Stimulated activated CD4-positive, alpha-beta T cell treated with anti-CD3 and anti-CD28 coated beads, Interleukin-1b, Interleukin-23, amount 100 ng/mL, for 4 hours (primary cell): ENCODE measurements at places on chromosomes 6 and 20.

DNA sequence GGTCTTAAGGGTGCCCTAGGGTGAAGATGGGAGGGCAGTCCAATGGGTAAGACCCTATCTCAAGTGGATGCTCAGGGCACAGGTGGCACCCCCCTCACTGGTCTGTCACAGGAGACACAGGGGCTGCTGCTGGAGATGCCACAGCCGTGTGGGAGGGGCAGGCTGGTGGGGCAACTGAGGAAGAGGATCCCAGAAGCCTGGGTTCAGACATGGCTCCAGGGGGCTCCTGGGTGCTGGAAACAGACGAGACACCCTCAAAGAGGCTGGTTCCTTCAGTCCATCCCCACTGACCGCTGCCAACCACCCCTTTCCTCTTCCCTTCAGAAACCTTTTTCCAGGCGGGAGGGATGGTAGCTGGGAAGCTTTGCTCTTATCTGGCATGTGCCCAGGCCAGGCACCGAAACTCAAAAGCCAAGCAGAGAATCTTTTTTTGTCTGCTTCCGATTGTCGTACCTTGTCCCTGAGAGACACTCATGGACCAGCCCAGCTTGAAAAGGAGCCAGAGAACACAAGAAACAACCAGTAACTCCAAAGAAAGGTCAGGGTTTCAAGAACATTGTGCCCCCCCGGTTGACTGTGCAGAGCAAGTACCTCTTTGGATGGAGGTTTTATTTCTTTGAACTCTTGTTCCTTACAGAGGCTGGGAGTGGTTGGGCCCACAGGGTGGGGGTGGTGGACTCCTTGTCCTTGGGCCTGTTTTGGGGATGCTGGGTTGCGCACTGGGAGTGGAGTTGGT, 28.5 kb upstream of the EMILIN3 start:
- DNase-seq, result no peak

GRCh38 chr6:56959938-56960337, 5.0 kb downstream of the BEND6 start:
- no peak for DNase-seq

GRCh38 chr6:158377860-158378259, 65.6 kb downstream of the TULP4 start:
- no peak for DNase-seq

DNA sequence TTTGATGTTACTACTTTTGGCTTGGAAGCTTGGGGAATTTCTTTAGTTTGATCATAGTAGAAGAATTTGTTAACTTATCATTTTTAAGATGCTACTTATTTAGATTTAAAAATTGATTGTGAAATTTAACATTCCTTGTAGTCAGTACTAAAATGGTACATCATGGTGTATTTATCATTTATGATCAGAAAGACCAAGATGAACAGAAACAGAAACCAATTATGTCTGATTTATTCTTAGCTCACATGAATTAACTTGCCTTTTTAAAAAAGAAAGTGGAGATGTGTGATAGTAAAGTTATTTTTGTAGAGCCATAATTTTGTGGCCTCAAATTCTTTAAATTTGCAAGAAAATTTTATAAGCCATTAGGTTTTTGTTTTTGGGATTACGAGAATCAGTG, 77.6 kb downstream of the LIN28B start:
- no peak for DNase-seq

- DNase-seq, result no peak
These were observed 183.2 kb downstream of the SIM1 start for GRCh38 chr6:100281471-100281901.

- DNase-seq, result no peak
These were observed 8.7 kb upstream of the ILRUN start for GRCh38 chr6:34705241-34705640.

GRCh38 chr6:131197716-131198115, 62.4 kb downstream of the AKAP7 start:
- no peak for DNase-seq

GRCh38 chr20:2599288-2600006, 53.0 kb upstream of the NOP56 start:
- DNase-seq, result no peak
